CD4-positive, CD25-positive, alpha-beta regulatory T cell (primary cell): ENCODE measurements at places on chromosomes 3 and 15. TPM values are rescaled to one million over a fixed set of nuclear protein-coding genes. Genes with fewer than 3 reads are reported as not detected.

DNA sequence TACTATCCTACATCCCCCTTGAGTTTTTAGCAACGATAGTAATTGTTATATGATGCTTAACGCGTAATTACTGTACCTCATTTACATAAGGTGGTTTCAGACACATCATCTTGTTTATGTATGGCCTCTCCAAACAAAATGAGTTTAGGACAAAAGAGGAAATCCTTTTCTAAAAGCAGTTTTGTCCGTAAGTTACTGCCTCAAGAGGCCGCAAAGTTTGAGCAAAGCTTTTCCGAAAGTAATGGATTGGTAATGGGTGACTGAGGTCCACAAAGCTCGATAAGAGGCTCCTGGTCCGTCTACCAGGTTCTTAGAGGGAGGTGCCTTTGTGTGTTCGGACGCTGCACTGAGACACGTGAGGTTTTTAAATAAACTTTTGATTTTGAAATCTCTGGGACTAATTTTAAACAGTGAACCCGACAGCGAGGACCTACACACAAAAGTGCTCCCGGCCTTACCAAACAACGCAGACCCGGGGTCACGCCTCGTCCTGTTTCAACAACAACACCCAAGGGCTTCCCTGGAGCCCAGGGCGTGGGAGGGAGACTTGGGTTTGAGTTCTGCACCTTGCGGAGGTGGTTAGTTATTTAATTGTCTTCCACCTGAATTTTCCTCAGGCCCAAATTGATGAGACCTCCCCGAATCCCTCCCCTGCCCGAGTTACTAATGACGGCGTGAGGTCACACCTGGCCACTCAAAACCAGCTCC is 456 bp upstream of the C15orf61 start:
- no peak for DNase-seq

GRCh38 chr15:99224372-99225214 is 24.8 kb downstream of the TTC23 start:
- DNase-seq: no peak

KLHL40 gene
- polyA plus RNA-seq: not detected

- DNase-seq: no peak
Observed at GRCh38 chr3:54621184-54621583, 306.7 kb downstream of the LRTM1 start.

TRIM42 gene
- polyA plus RNA-seq: not detected

DNA sequence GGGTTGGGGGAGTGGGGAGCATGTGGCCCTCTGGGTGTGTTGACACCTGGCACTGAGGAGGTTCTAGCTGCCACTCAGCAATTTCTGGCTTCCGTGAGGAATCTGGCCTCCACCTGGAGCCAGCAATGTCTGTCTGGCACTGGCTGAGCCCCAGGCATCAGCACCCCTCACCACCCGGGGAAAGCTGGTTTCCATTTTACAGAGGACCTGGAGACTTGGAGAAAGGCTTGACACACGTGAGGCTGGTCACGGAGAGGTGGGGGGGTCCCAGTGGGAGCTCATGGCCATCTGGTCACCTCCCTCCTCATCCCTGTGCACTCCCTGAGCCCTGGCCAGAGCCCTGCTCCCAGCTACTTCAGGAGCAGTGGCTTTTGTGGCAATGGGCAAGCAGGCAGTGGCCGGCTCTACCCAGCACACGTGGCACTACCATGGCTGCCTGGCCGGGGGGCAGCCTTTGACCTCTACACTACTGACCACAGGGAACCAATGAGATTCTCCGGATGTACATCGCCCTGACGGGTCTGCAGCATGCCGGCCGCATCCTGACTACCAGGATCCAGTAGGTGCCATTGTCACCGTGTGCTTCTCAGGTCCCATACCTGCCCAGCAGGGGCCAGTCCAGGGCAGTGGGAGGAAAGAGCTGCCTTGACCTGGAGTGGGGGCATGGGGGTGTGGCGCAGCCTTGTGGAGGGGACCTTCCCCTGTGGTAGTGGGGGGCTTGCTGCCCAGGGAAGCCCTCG is 28.5 kb downstream of the ACAD9 start:
- no peak for DNase-seq

DNA sequence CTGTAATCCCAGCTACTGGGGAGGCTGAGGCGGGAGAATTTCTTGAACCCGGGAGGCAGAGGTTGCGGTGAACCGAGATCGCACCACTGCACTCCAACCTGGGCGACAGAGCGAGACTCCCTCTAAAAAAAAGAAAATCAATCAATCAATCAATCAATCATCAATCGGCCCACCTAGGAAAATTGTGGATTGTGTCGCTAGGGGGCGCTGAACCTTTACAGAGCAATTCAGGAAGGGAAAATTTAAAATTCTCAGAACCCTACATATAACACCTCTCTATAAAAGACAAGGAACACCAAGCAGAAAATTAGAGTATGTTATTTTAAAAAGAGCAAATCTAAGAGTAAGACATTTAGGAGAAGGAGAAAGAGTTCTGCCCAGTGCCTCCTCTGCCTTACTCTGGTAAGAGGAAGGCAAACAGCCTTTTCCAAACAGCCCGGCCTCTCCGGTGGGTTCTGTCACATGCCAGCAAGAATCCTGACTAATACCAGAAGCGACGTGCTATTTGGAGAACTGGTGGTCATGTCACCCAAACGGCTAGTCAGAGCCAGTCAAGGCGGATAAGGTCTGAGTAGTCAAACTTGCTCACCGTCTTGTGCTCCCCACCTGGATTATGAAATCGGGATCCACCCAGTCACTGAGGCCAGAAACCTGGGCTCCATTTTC is 22.3 kb upstream of the SMCO1 start:
- DNase-seq: peak; percentile 57

DNA sequence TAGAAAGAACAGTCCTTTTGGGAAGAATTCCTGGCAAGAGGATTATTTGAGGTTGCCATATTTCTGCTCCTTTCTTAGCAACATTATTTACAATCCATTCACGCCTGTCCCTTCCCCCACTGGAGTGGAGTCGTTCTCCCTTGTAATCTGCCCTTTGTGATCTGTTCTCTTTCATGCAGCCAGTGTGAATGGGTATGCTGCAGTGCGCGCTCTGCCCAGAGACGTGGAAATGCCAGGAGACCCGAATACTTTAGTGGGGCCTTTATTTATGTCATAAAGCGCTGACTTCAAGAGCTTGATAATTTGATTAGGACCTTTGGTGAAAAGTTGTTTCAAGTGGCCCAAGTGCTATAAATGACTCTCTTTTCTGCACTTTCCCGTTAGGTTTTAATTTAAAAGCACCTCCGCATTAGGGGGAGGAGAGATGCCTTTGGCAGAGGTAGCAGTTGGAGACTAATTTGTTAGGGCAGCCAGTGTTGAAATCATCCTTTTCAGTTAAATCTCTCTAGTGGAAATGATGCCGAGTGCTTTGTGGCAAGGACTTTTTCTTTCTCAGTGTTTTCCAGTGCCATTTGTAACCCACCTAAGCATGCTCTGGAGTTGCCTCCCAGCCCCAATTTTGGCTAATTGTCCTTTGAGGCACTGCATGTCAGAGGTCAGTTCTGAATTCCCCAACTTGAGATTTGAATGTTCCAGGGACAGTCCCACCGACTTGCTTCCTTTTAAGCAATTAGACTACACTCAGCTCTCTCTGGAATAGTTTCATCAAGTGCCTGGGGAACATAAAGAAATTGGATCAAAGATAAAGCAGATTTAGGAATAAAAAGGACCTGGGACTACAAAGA is 52.4 kb downstream of the PSMD6 start:
- DNase-seq: no peak

GRCh38 chr3:165502707-165503106 is 306.5 kb upstream of the SLITRK3 start:
- no peak for DNase-seq

SLC26A6 gene
- 5.4 TPM for polyA plus RNA-seq

CAPN7 gene
- 21.7 TPM for polyA plus RNA-seq

CYP11A1 gene
- not detected for polyA plus RNA-seq
